ENCODE measurements at places on chromosomes 7 and 10.

DNA sequence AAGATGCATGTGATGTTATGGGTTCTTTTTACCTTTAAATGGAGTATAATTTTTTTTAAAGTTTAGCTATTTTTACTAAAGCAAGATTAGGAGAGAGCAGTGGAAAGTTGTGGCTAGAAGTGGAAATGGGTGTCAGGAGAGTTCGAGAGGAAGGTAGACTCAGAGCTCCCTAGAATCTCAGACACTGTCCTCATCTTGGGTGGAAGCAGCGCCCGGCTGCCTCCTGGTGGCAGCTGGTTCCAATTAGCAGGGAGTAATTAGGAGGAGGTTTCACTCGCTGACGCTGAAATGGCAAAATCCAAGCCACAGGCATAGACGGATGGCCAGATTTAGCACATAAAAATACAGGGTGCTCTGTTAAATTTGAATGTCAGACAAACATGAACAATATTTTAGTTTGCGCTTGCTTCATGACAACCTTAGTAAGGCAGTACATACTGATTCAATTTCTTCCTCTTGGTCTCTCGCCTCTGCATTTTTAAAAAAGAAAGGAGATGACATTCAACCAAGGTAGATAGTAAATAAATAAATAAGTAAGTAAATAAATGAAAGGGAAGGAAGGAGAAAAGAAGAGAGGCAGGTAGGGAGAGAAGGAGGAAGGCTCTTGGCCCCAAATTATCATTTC is 58.5 kb downstream of the LGI1 start:
- DNase-seq, result peak; percentile 38

- no peak for DNase-seq
Measured at GRCh38 chr10:50615658-50616057, 8.1 kb downstream of the SGMS1 start.

DNA sequence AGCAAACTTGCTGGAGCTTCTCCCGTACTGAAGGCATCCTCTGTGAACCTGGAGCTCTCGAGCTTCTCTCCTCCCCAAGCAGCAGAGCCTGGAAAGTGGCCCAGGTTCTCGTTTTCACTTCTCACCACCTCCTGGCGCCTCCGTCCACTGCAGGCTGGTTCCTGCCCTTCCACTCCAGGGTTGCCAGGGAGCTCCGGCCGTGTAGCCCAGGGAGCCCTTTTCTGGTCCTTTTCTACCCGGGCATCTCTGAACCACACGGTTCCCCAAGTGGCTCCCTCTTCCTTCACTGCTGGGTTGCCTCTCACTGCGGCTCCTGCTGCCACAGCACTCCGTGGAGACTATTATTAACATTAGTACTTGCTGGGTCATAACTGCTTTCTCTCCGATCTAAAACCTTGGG is 208.6 kb upstream of the PPP2R2D start:
- DNase-seq, result no peak

GRCh38 chr7:22853674-22854157 is 31.1 kb upstream of the TOMM7 start:
- DNase-seq, result no peak

DNA sequence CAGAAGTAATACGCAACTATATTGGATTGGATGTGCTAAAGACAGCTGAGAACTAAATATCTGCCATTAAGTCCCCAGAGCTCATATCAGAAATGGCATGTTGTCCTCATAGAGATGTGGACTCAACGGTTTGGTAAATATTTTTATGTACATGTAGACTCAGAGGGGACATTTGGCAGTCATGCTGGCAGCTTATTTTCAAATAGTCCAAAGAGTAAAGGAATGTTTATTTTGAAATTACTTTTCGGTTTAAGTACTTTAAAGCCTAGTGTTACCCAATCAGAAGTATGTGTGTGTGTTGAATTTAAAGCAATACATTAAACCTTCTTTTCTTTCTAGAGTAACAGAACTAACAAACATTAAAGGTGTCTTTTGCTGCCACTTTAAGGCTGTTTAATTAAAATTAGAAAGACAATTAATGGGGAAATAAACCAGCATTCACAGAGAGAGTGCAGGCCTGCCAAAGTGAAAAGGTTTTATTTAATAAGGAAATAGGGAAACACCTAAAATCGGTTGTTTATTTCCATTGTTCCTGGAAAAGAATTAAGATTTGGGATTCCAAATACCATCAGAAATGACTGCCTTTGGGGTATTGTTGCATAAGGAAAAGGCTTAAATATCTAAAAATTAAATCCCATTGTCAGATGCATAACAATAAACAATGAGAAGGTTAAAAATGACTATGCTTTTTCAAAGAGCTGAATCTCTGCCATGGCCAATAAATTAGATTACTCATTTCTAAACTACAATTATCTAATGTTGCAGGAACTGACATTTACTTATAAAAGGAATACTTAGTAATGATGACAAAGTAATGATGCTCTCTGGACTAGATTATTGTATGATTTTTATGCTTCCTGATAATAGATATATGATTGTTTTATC is 113.4 kb upstream of the AHR start:
- no peak for DNase-seq

DNA sequence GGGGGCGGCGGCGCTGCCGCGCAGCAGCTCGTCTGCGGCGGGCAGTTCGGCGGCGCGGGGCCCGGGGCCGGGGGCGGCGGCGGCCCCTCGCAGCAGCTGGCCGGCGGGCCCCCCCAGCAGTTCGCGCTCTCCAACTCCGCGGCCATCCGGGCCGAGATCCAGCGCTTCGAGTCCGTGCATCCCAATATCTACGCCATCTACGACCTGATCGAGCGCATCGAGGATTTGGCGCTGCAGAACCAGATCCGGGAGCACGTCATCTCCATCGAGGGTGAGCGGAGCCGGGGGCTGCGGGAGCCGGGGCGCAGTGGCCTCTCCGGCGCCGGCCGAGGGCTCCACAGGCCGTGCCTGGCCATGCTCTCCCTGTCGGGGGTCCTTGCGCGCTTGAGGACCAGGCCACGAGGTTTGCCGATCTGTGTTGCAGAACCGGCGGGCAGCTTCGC is 548 bp downstream of the AGAP3 start:
- DNase-seq, result no peak

- DNase-seq, result no peak
Measured at GRCh38 chr7:6443372-6443941, 4.3 kb downstream of the DAGLB start.

DNA sequence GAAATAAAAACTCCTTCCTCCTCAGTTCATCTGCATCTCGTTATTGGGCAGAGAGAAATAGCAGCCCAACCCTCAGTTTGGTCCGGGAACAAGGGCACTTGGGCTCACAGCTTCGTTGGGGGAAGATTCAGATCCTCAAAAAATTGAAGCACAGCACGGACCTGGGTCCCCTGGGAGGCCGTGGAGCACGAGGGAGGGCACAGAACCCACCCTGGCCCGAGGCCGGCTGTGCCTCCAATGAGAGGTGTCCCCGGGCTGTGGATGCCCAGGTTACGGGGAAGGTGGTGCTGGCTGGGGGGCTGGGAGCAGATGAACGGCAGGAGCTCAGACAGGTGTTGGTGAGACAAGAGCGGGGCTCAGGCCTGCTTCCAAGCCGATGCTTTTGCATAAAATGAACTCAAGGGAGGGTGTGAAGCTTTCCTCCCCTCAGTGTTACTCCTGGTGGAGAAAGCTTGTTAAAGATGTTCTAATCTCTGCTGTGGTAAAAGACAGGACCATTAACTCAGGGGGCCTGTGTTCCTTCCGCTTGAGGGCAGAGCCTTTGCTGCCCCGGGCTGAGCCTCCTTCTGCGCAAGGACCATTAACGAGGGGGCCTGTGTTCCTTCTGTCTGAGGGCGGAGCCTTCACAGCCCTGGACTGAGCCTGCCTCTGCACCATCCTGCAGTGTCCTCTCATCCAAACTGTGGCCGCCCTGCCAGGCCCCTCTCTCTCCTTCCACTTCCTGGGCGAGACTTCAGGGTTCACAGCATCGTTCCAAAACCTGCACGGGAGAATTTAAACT is 302.2 kb downstream of the ADARB2 start:
- no peak for DNase-seq

DNA sequence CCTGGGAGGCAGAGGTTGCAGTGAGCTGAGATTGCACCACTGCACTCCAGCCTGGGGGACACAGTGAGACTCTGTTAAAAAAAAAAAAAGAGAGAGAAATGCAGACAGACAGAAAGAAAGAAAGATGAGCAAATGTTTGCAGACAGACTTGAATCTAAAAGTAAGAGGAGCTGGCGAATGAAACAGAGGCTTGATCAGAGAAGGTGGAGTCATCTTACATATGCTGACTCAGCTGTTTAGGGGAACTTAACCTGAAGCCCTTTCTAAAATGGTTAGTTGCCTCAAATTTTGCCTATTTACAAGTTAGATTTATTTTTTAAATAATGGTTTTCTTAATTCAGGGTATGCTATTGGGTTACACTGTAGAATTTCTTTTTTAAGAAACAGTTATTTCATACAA is 5.4 kb downstream of the FAM171A1 start:
- DNase-seq, result no peak

DNA sequence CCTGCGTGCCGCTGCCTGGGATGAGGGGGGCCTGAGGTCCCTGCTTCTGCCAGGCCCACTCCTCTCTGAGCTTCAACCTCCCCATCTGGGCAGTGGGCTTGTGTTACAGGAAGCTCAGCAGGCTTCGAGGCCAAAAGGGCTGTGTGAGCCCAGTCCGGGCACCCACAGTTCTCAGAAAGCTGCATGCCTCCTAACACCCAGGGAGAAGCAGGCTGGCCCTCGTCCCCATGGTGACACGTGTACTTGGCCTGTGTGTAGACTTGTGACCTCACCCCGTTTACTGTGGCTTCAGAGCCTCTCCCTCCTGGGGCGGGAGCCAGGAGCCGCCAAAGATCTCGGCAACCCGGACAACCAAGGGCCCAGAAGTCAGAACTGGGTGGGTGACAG is 2.2 kb upstream of the GRIFIN start:
- no peak for DNase-seq

DNA sequence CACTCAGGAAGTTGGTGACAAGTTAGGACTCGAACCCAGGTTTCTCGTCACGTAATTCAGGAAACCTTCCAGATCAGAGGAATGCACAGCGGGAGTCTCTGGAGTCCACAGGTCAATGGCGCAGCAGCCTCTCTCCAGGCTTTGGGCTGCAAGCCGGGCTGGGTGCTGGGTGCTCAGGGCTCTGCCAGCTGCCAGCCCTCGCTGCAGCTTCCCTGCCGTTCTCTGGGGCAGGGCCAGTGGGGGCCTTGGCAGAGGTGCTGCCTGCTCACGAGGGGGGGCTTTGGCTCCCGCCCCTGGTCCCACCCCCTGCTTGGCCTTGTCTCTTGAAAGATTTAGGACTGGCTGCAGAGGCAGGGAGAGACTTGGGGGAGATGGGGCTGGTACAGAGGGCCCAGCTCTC is at the start of gene TACR2:
TSS of gene TACR2 (minus strand) at position 224 of the 400 bp plus-strand sequence. CDS start 595 bp downstream, outside the sequence.
- DNase-seq, result no peak

DNA sequence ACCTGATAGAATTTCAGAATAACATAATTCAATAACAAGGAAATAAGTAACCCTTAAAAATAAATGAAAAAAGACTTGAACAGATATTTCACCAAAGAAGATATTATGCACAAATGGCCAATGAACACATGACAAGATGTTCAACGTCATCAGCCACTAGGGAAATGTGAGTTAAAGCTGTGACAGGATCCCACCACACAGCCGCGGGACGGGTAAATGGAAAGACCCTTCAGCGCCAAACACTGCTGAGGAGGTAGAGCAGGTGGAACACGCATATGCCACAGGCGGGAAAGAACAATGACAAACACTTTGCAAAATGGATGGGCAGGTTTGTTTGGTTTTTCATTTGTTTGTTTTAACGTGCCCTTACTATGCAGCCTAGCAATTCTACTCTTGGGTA is 86.1 kb upstream of the RNF32 start:
- no peak for DNase-seq

- no peak for DNase-seq
Measured at GRCh38 chr7:106814887-106815286, 50.2 kb upstream of the PIK3CG start.

DNA sequence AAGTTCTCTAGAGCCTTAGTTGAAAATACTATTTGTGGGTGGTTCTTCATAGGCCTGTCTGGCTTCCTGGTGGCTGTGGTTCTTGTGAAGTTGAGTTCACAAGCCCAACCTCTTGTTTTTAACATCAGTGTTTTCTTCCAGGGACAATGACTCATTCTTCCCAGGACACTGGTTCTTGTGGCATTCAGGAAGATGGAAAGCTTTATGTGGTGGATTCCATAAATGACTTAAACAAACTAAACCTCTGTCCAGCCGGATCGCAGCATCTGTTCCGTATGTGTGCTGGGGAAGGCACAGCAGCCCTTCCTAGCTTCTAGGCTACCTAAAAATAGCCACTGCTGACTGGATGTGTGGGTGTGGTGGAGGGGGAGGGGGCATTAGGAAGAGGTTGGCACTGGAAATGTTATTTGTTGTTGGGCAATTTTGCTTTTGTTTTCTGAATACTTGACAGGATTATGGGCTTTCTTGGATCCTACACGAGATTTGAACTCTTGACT is 3.9 kb downstream of the LSMEM1 start:
- DNase-seq, result no peak

- DNase-seq, result no peak
Measured at GRCh38 chr7:32779167-32779566, 112.4 kb downstream of the KBTBD2 start.

- DNase-seq, result no peak
Measured at GRCh38 chr7:37476428-37476827, 27.8 kb upstream of the ELMO1 start.

DNA sequence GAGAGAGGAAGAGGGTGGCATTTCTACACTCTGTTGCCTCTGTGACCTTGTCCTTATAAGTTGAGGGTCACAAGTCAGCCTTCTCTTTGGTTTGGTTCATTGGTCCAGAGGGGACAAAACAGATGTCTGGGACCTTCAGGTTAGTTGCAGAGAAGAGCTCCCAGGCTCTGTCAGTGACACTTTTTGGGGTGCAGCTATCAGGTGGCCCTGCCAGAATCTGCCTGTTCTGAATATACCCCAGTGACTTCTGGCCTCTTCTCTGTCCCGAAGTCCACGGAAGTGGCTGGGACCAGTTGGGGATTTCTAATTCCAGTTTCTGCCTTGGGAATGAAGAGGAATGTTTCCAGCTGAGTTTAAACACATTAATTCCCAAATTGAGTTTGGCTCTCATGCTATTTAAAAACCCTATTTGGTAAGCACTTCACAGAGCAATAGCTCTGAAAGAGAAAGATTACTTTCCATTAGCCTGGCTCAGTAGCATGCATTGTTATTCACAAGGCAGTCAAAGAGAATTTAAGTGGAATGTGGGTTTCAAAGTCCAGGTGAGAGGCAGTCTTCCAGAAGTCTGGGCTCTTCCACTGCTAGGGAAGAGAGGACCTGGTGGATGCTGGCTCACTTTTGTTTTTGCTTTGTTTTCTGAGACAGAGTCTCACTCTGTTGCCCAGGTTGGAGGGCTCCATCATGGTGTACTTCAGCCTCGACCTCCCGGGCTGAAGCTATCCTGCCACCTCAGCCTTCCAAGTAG is 237.8 kb upstream of the GALNT17 start:
- DNase-seq, result peak; percentile 28

- DNase-seq, result no peak
Measured at GRCh38 chr7:157047148-157047547, 36.7 kb upstream of the MNX1 start.

GRCh38 chr7:88628363-88629085 is 131.0 kb upstream of the ZNF804B start:
- DNase-seq, result no peak

- DNase-seq, result no peak
Measured at GRCh38 chr7:12726908-12727307, 39.5 kb downstream of the ARL4A start.

All from skin of body (tissue), 3 donors.